Activated CD4-positive, alpha-beta T cell treated with anti-CD3 and anti-CD28 coated beads for 36 hours (primary cell): ENCODE measurements at places on chromosomes 6 and 20. TPM values are rescaled to one million over a fixed set of nuclear protein-coding genes. Genes with fewer than 3 reads are reported as not detected.

DNA sequence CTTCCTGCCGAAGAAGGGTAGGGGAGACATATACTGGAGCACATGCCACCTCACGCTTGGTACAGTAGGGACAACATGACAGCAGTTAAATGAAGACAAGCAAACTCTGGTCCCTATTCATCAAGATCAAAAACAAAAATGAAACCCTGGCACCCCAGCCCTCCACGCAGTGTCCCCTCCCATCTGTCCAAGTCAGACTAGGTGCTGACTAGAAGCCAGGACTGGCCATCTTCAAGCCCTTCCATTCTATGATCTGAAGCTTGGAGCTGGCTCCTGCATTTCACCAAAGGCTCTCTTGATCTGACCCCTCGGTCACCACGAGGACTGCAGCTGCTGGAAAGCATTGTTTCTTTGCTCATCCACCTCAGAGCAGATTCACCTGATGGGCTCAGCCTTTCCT, 158.9 kb upstream of the GGTLC1 start:
- H3K36me3 ChIP-seq, result no peaks in the 10 kb centered on the region
- H3K27ac ChIP-seq, result no peak overlapping the region
- H3K4me3 ChIP-seq, result no peak overlapping the region
- DNase-seq, result no peak

- H3K4me3 ChIP-seq, result no peak overlapping the region
- no peaks in the 10 kb centered on the region for H3K36me3 ChIP-seq
- no peak for DNase-seq
- H3K27me3 ChIP-seq, result peaks cover 2% of the 10 kb centered on the region
Observed at GRCh38 chr6:33934731-33935270, 131.0 kb upstream of the MLN start.

DNA sequence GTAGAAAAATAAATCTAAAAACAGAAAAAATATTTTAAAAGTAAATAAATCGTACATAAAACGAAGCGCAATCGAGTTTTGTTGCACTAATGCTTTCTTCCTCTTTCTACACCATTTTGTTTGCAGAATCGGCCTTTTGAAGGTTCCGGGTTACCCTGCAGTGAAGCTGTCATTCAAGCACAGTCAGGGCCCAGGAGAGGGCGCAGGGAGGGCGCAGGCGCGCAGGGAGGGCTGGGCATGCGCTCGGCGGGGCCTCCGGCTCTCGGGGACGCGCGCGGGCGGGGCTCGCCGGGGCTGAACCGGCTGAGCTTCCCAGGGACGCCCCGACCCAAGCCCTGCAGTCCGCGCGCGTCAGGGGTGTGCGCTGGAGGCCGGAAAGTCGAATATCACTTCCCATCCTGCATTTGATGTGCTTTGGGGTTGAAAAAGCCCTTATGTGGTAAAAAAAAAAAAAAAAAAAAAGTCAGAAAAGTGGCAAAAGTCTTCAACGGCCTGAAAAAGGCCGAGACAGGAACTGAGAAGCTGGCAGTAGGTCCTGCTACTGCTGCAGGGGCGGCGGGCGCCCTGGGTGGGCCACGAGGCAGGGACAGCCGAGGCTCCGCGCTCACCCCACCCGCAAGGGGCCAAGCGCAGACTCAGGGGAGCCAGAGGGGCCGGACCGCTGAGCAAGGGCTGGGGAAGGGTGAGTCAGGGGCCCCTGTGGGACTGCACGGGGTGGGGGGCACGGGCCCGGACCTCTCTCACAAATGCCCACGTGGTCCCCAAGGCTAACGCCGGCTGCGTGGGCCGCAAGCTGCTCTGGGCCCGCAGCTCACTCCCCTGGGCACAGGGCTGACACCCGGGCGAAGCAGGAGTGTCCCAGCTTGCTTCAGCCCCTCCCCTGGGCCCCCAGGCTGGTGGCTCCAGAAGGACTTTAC, 40.5 kb downstream of the THBS2 start:
- DNase-seq, result peak; percentile 95
- peak overlapping the region; percentile 59 for H3K27ac ChIP-seq
- no peaks in the 10 kb centered on the region for H3K27me3 ChIP-seq
- H3K36me3 ChIP-seq, result no peaks in the 10 kb centered on the region
- peaks cover 16% of the 10 kb centered on the region for H3K4me1 ChIP-seq

GRCh38 chr6:129136751-129137150, 253.8 kb downstream of the LAMA2 start:
- H3K4me1 ChIP-seq, result no peaks in the 10 kb centered on the region
- no peak overlapping the region for H3K4me3 ChIP-seq
- no peaks in the 10 kb centered on the region for H3K36me3 ChIP-seq
- no peak overlapping the region for H3K27ac ChIP-seq

- DNase-seq, result no peak
- no peaks in the 10 kb centered on the region for H3K4me1 ChIP-seq
- H3K4me3 ChIP-seq, result no peak overlapping the region
- H3K36me3 ChIP-seq, result no peaks in the 10 kb centered on the region
Observed at GRCh38 chr6:65110031-65110430, 597.0 kb downstream of the EYS start.

DNA sequence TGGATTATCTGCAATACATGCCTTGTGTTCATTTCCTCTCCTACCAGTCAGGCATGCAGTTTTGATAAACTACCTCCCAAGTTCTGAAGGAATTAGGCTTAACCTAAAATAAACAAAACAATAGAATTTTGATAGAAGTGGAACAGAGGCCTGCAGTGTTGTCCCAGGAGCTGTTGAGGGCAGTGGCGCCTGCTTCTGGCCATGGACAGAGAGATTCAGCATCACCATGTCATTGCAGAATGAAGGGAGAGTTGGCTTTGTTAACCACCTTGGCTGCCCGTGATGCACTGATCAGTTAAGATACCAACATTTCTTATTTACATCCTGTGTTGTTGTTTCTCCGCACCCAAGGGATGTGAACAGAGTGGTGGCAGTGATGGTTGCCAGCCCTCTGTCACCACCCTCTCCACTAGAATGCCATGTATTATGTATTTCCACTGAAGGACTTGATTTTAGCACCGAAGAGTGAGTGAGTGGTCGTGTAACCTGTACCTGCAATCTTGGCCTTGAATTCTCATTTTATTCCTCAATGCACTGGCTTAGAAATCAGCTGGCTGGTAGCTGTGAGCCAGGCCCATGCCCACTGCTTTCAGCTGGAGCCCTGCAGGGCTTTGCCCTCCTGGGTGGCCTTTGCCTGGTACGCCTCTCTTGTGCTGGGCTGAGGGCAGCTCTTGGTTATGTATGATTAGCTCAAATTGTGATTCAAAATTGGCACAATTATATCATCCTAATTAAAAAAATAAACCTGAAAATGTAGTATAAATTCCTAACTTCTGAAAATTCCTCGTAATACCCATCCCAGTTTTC, 56.5 kb downstream of the SHLD1 start:
- no peak overlapping the region for H3K27ac ChIP-seq
- H3K27me3 ChIP-seq, result no peaks in the 10 kb centered on the region
- DNase-seq, result peak; percentile 17
- peaks cover 1% of the 10 kb centered on the region for H3K36me3 ChIP-seq
- no peak overlapping the region for H3K4me3 ChIP-seq

- H3K27ac ChIP-seq, result peak overlapping the region; percentile 44
- H3K4me1 ChIP-seq, result peaks cover 60% of the 10 kb centered on the region
- H3K27me3 ChIP-seq, result no peaks in the 10 kb centered on the region
Observed at GRCh38 chr6:87697581-87698546, 4.2 kb downstream of the AKIRIN2 start.

Gene GPR6
- total RNA-seq, result not detected

Gene TTI1
- 35.6 TPM for total RNA-seq

Gene TMC2
- total RNA-seq, result not detected

Gene GPX6
- not detected for total RNA-seq

GRCh38 chr20:51554538-51555165, 12.1 kb upstream of the NFATC2 start:
- DNase-seq, result no peak
- peaks cover 29% of the 10 kb centered on the region for H3K27me3 ChIP-seq
- no peak overlapping the region for H3K27ac ChIP-seq
- peaks cover 11% of the 10 kb centered on the region for H3K4me1 ChIP-seq
- no peaks in the 10 kb centered on the region for H3K36me3 ChIP-seq

Gene MROH8
- total RNA-seq, result 4.5 TPM

DNA sequence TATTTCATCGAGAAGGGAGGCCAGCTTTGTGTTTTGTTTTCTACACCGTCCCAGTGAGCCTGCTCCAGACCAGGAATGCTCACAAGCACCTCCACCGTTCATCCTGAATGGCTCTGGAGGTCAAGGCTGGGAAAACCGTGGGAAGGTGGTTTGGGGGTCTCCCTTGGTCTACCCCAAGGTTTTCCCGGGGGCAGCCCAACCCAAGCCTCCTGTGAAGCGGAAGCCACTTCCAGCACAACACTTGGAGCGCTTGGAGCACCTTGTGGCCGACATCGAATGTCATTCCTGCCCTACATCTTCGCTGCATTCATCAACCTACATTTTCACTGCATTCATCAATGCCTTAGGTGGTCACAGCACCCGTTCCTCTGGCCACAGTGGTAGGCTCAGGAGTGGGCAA, 255.6 kb upstream of the PMEPA1 start:
- H3K27me3 ChIP-seq, result peaks cover 6% of the 10 kb centered on the region
- DNase-seq, result no peak
- H3K27ac ChIP-seq, result no peak overlapping the region
- H3K4me3 ChIP-seq, result no peak overlapping the region
- H3K36me3 ChIP-seq, result no peaks in the 10 kb centered on the region

GRCh38 chr20:15039088-15039752, 701.8 kb upstream of the FLRT3 start:
- no peak for DNase-seq
- H3K4me3 ChIP-seq, result no peak overlapping the region
- H3K27ac ChIP-seq, result no peak overlapping the region
- no peaks in the 10 kb centered on the region for H3K4me1 ChIP-seq

Gene PROKR2
- total RNA-seq, result not detected

DNA sequence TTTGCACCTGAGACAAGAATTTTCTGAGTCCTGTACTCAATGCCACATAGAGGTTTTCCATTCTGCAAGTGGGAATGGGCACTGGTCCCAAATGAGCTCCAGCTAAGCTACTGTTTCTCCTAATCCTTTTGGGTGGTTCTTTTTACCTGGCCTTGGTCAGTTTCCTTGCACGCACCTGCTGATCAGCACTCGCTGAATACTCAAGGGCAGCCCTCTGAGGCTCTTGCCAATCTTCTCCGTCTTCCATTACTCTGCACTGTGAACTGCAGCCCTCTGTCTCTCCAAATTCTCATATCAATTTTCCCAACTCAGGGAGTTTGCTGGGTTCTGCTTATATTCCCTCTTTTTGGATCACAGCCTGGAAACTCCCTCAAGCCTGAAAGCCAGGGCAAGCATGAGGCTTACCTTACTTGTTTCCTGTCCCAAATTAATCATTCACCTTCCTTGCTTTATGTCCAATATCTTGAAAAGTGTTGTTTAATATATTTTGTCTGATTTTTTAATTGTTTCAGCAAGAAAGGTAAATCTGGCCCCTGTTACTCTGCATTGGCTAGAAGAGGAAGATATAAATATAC, 138.0 kb upstream of the TBX18 start:
- H3K27me3 ChIP-seq, result no peaks in the 10 kb centered on the region
- no peaks in the 10 kb centered on the region for H3K4me1 ChIP-seq
- no peak overlapping the region for H3K4me3 ChIP-seq
- no peak for DNase-seq
- H3K27ac ChIP-seq, result no peak overlapping the region
- H3K36me3 ChIP-seq, result no peaks in the 10 kb centered on the region
